ENCODE measurements at places on chromosomes 4 and X.

DNA sequence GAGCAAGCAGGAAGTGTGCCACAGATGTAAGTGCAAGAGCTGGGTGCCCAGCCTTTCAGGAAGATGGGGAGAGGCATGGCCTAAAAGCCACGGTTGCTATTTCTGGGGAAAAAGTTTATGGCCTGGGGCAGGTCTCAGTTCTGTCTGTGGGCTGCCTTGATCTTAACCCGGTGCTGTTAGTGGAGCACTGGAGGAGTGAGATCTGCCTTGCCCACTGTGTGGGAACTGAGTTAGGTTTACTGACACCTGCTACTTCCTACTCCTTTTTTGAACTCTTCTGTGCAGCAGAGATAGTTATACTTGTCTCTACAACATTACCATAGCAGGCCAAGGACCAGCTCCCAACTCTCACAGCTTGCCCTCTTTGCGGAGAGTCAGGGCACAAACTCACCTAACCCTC is 76.5 kb downstream of the ITM2A start:
- DNase-seq, result no peak

DNA sequence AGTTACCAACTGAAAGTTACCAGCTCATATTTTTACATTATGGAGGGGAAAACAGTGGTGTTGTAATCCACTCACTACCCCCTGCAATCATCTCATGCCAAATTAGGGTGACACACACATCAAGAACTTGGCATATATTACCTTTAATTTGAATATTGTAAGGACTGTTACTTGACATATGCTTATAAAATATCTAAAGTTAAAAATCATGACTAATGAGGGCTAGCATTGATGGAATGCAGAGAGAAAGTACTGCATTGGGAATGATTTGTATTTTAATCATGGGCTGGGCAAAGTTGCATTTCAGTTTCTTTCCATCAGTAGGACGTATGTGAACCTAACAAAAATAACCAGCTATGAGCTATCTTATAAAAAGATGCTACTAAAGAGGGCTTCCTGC is 517.5 kb upstream of the GRIA3 start:
- DNase-seq, result no peak

GRCh38 chrX:151700581-151700980 is 5.3 kb downstream of the PRRG3 start:
- DNase-seq, result no peak

- DNase-seq, result no peak
Measured at GRCh38 chr4:105154576-105154975, 7.9 kb downstream of the TET2 start.

DNA sequence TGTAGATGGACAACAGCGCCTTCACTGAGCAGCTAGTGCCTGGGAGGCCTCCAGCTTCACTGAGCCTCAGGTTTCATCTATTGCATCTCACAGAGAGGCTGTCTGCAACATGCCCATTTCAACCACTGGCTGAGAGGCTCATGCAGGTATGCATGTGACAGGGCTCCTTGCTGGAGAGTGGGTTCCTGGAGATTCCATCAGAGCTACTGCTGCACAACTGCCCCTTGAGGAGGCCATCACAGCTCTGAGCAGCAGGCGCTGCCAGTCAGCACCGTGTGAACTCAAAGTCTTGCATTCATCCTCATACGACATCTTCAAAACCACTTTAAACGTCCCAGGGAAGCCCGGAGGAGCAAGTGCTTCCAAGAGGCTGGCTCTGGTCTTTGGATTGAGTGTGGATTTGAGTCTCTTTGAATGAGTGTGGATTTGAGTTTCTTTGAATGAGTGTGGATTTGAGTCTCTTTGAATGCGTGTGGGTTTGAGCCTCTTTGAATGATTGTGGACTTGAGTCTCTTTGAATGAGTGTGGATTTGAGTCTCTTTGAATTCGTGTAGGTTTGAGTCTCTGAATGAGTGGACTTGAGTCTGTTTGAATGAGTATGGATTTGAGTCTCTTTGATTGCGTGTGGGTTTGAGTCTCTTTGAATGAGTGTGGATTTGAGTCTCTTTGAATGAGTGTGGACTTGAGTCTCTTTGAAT is 8.7 kb downstream of the P2RY8 start:
- DNase-seq, result no peak

GRCh38 chr4:21522296-21522695 is 426.3 kb downstream of the KCNIP4 start:
- no peak for DNase-seq

DNA sequence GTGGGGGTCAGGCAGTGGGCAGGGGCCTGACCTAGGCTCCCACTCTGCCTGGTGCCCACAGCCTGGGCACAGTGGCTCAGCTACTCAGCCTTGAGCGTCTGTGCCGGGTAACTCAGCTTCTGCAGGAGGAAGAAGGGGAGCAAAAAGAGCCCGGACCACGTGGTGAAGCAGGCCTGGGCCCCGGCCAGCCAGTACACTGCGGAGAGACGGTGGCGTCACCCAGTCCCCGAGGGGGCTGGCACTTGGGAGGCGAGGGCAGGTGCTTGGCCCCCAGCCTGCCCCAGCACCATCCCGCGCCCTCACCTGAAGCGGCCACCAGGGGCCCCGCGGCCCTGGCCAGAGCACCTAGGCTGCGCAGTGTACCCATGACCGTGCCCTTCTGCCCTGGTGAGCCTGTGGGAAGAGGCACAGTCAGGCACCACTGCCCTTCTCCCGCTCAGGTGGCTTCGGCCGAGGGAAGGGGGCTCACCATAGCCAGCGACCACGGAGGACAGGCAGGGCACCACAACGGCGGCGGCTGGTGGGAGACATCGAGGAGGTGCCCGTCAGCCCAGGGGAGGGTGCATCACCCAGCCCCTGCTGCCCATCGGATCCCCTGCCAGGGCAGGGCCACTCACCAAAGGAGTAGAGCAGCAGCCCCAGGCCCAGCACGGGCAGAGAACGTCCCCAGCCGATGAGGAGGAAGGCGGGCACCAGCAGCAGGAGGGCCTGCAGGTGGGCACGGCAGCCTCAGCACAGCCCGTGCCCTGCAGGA is 32.3 kb downstream of the NOP14 start:
- no peak for DNase-seq

DNA sequence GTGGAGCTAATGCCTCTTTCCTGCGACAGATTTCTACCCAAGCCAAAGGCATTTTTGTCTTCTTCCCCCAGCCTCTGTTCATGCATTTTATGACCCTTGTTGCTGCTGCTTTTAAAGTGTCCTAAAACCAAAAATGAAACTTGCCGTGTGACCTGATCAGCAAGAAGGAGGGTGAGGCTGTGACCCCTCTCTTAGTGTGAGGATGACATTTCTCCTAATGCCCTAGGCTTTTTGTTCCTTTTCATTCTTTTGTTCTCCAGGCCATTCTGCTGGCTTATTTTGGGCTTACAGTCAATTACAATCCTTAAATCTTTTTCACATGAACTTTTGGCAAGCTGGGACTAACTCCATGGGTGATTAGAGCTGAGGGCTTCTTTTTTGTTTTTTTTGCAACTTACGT is 34.4 kb downstream of the PTTG2 start:
- no peak for DNase-seq
